DND-41 (cell line): ENCODE measurements at places on chromosomes 6 and 20.

DNA sequence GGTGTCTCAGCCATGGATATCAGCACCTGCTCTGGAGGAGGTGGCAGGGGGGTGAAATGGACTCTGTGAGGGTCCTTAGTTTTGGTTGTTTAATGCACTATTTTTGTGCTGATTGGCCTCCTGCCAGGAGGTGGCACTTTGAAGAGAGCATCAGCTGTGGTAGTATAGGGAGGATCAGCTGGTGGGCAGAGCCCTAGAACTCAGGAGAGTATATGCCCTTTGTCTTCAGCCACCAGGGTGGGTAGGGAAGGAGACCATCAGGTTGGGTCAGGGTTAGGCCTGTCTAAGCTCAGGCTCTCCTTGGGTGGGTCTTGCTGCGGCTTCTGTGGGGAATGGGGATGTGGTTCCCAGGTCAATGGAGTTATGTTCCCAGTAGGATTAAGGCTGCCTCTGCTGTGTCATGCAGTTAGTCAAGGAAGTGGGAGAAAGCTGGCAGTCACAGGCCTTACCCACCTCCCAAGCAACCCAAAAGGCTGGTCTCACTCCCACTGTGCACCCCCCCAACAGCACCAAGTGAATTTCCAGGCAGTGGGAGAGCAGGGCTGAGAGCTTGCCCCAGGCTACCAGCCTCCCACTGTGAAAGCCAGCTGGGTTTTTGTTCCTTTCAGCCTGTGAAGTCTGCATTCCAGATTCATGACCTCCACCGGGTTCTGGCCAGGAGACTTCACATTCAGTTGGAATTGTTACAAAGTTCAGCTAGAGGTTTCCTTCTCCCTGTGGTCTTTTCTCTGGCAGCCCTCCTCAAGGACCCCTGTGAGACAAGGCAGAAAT, 5.7 kb upstream of the OSTM1 start:
- no peak for DNase-seq
- no peak overlapping the region for H3K27ac ChIP-seq
- no peaks in the 10 kb centered on the region for H3K27me3 ChIP-seq
- H3K4me1 ChIP-seq = peaks cover 10% of the 10 kb centered on the region
- H3K4me3 ChIP-seq = no peak overlapping the region

GRCh38 chr6:69817358-69817757, 20.5 kb upstream of the LMBRD1 start:
- DNase-seq = no peak
- no peak overlapping the region for H3K27ac ChIP-seq
- H3K4me3 ChIP-seq = no peak overlapping the region
- no peaks in the 10 kb centered on the region for H3K36me3 ChIP-seq
- no peaks in the 10 kb centered on the region for H3K27me3 ChIP-seq

GRCh38 chr20:11266571-11266970, 592.8 kb upstream of the JAG1 start:
- H3K4me3 ChIP-seq = no peak overlapping the region
- H3K4me1 ChIP-seq = no peaks in the 10 kb centered on the region
- H3K27me3 ChIP-seq = no peaks in the 10 kb centered on the region
- no peak overlapping the region for H3K27ac ChIP-seq
- no peak for DNase-seq

DNA sequence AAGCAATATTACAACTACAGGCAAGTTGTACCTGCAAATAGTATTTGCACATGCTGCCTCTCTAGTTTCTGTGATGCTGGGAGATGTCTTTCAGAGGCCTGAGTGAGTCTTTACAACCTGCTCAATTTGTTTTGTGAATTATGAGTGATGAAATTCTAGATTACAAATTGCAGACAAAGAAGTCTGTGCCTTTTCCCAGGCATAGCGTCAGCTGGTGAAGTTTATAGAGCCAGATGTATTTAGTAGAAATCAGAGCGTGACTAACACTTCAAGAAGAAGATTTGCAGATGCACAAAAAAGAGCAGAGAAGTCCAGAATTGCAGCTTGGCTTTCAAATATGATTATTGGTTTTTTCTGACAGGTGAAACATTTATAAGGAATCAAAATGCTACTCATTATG, 289.9 kb downstream of the PLCB1 start:
- DNase-seq = no peak
- H3K36me3 ChIP-seq = no peaks in the 10 kb centered on the region

- H3K4me1 ChIP-seq = no peaks in the 10 kb centered on the region
- H3K27me3 ChIP-seq = peaks cover 2% of the 10 kb centered on the region
- H3K36me3 ChIP-seq = no peaks in the 10 kb centered on the region
- DNase-seq = no peak
- H3K4me3 ChIP-seq = no peak overlapping the region
Measured at GRCh38 chr6:167058261-167058660, 59.1 kb downstream of the CEP43 start.

DNA sequence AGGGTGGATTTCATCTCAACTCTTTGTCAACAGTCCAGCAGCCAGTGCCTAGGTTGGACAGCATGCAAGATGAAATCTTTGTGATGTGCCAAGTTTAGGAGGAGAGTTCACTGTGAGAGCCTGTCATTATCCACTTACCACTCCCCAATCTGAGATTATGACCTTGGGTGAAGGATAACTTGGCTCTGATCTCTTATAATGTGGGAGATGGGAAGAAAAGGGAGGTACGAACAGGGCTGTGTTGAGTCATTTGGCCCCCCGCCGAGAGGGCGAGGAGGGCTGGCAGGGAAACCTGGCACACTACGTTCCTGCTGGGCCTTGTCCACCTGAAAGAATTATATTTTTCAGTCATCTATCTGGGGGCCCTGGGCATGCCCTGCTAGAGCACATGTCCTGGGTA, 35.8 kb downstream of the LAMA4 start:
- H3K27ac ChIP-seq = no peak overlapping the region
- H3K4me1 ChIP-seq = no peaks in the 10 kb centered on the region
- no peak overlapping the region for H3K4me3 ChIP-seq
- H3K27me3 ChIP-seq = peaks cover 19% of the 10 kb centered on the region
- DNase-seq = no peak

- no peaks in the 10 kb centered on the region for H3K36me3 ChIP-seq
- no peaks in the 10 kb centered on the region for H3K27me3 ChIP-seq
- no peak overlapping the region for H3K4me3 ChIP-seq
- H3K4me1 ChIP-seq = peaks cover 66% of the 10 kb centered on the region
- no peak overlapping the region for H3K27ac ChIP-seq
Measured at GRCh38 chr6:15254070-15254975, 8.5 kb downstream of the JARID2 start.

DNA sequence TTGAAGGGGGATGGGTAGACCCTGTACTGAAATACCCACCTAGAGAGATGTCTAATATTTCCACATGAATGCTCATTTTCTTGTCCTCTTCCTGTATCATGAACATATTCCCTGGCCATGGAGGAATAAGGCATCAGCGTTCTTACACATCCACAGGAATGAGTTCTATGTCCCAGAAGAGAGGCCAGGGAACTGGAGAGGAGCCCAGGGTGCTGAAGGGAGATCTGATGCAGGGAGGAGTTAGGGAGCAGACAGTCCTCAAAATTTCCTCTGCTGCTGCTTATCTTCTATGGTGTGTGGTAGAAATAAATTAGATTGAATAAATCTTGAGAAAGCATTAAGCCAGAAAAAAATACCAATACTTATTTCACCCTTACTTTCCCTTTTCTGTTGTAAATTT, 295.0 kb downstream of the KCNQ5 start:
- H3K27me3 ChIP-seq = no peaks in the 10 kb centered on the region
- no peak for DNase-seq
- no peak overlapping the region for H3K27ac ChIP-seq
- H3K36me3 ChIP-seq = no peaks in the 10 kb centered on the region
- H3K4me1 ChIP-seq = no peaks in the 10 kb centered on the region

GRCh38 chr6:9708600-9708999, 706.3 kb downstream of the TFAP2A start:
- no peak overlapping the region for H3K27ac ChIP-seq
- no peaks in the 10 kb centered on the region for H3K36me3 ChIP-seq
- no peak for DNase-seq

DNA sequence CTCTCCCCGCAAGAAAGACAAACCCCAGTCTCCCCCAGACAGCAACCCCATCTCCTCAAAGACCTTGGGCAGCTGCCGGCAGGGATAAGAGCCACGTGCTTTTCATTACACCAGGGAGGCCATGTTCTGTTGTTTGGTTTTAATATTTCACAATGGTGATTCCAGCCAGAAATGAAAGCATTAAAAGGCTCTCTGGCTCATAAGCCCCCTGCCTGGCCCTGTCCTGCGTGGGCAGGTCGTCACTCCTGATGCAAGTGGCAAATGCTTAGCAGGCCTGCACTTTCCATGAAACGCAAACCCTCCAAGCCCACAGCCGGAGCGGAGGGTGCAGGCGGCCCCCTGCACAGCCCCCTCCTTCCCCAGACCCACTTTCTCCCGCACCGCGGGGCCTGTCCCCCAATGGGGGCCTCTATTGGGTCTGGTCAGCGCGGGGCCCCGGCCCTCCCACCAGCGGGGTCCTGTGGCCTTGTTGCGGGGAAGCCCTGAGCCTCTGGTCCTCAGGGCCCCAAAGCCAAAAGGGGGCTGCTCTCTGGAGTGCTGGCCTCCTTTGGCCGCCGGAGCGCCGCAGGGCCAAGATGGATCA, 77.2 kb downstream of the TMEM242 start:
- no peak for DNase-seq
- no peaks in the 10 kb centered on the region for H3K27me3 ChIP-seq

DNA sequence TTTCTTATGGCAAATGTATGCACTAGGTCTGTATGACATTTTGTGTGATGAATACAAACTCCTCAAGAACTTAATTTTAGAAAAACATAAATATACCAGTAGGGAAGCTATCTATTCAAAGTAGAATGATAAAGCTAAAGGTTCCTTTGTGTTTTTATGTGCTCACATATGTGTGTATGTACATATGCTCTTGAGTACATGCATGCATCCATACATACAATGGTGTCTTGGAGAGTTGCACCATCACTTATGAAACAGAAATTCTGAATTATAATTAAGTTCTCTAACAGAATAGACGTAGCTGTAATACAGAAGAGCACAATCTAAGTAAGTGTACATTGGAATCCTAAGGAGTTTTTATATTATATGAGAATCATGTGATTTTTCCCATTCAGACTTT, 2.3 kb downstream of the NKAIN2 start:
- H3K4me3 ChIP-seq = no peak overlapping the region
- no peak for DNase-seq
- H3K27ac ChIP-seq = no peak overlapping the region
- no peaks in the 10 kb centered on the region for H3K36me3 ChIP-seq
